ENCODE measurements at places on chromosomes 5 and 9. TPM values are rescaled to one million over a fixed set of nuclear protein-coding genes. Genes with fewer than 3 reads are reported as not detected.

The ST8SIA4 gene
- 13.9 TPM for total RNA-seq

The CHMP5 gene
- total RNA-seq = 78.9 TPM

The CAMK4 gene
- total RNA-seq = 0.52 TPM

The KLHL3 gene
- 0.34 TPM for total RNA-seq

The IL9 gene
- total RNA-seq = not detected
